ENCODE measurements at places on chromosomes 12 and 14.

- peak; percentile 87 for DNase-seq
These were observed 236.1 kb upstream of the NPAS3 start for GRCh38 chr14:32702562-32702961.

- DNase-seq, result no peak
These were observed 63.9 kb downstream of the IPO8 start for GRCh38 chr12:30631740-30632139.

- DNase-seq, result no peak
These were observed 430.1 kb downstream of the AEBP2 start for GRCh38 chr12:19869413-19869812.

- DNase-seq, result no peak
These were observed 12.5 kb upstream of the FOXN3 start for GRCh38 chr14:89429199-89430181.

GRCh38 chr12:50224026-50224692 is 57.0 kb upstream of the CERS5 start:
- peak; percentile 58 for DNase-seq

- DNase-seq, result no peak
These were observed 39.6 kb downstream of the TEAD4 start for GRCh38 chr12:2998789-2999264.

DNA sequence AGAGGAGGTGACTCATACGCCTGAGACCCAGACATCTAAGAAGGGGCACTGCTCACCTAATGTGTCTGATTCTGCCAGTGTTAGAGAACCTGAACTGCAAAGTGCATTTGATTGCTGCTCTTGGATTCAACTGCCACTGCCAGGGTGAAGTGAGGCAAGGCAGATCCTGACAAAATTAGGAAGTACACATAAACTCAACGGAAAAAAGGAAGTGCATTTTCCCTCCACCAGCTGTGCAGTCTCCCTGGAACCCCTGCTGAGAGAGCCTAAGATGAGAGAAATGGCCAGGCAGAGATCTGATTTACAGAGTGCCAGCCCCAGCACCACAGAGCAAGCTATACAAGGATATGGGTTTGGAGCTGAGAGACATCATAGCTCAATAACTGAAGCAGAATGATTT is 215.3 kb downstream of the SEC23A start:
- no peak for DNase-seq

DNA sequence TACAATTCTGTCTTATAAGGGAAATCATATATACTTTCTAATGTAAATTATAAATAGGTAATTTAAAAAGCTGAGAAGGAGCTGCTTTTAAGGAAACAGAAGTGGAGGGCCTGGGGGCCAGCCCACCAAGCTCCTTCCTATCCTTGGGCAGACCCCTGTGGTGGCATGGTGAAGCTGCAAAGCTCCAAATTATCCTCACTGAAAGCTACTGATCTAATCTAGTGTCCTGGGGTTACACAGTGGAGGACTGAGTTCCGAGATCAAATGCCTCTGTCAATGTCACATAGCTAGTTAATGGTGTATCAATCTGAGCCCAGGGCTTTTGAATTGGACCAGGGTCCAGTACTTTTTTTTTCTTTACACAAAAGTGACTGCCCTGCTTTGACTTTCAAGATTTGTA is 355.4 kb downstream of the CEP128 start:
- peak; percentile 32 for DNase-seq

- no peak for DNase-seq
These were observed 22.9 kb downstream of the VEZT start for GRCh38 chr12:95240556-95240955.

- no peak for DNase-seq
These were observed 14.8 kb downstream of the ZBTB39 start for GRCh38 chr12:56991319-56992246.

GRCh38 chr14:99072956-99073355 is 199.0 kb downstream of the BCL11B start:
- no peak for DNase-seq

- DNase-seq, result peak; percentile 3
These were observed 1.4 kb upstream of the TRMT61A start for GRCh38 chr14:103527408-103528145.

GRCh38 chr12:48786591-48787544 is 2.0 kb downstream of the ADCY6 start:
- DNase-seq, result no peak

DNA sequence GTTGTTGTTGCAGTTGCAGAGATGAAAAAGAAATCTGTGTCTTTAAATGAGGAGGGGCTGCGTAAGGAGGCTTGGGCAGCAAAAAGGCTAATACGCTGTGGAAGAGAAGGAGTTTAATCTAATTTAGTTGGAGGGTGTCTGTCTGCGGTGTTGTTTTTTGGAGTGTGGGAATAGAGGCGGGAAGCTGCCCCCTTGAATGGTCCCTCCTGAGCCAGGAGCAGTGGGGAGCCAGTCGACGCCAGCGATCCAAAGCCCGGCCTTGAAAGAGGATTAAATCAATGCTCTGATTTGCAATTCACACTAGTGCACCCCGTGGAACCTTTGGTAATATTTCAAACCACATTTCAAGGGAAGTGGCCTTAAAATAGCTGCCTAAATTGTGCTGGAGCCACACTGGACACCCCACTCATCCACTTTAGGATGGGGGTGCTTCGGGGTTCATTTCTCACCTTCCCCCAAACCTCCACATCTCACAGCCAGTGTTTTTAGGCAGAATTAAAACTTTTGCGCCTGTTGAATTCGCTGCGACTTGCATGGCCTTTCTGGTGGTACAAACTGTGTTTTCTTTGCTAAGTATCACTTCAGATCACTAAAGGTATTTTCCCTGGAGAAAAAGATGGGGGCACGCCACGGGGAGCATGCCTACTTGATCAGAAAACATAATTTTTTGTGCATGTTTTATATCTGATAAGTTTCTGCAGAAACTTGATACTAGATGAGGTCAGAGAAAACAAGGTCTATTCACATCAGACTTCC is 4.1 kb upstream of the FZD10 start:
- no peak for DNase-seq

DNA sequence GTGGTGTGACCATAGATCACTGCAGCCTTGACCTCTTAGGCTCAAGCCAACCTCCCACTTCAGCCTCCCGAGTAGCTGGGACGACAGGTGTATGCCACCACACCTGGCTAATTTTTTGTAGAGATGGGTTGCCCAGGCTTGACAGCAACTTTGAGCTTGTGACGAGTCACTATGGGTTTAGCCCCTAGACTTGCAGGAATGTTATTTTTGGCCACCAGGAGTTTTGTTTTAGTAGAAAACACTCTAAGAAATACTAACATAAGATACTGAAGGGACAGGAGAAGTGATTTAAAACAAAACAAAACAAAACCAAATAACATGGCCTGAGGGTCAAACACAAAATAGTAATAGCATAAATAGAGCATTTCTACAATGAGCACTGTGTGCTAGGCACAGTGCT is 26.4 kb downstream of the SETD3 start:
- no peak for DNase-seq

DNA sequence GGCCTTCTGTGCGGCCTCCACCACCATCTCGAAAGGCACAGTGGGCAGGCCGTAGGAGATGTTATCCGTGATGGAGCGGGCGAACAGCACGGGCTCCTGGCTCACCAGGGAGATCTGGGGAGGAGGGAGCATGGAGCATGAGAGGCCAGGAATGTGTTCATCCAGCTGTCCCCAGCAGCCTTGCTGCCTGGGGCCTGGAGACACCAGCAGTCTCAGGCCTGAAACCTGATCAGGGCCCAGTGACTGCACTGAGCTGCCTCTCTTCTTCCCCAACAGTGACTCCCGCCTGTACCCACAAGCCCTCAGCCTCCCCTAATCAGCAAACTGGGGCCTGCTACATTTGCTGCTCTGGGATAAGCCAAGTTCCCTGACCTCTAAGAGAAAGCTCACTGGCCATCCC is 30.9 kb downstream of the ABCB9 start:
- DNase-seq, result peak; percentile 85

GRCh38 chr12:11981121-11981733 is 89.5 kb upstream of the BCL2L14 start:
- DNase-seq, result no peak

- no peak for DNase-seq
These were observed 544.1 kb downstream of the KCNH5 start for GRCh38 chr14:62501021-62501750.

Data from ELF-1 (cell line).